Stimulated activated CD8-positive, alpha-beta memory T cell treated with anti-CD3 and anti-CD28 coated beads, Interleukin-15, amount 100 ng/mL, for 48 hours (primary cell): ENCODE measurements at places on chromosomes 11 and 22.

DNA sequence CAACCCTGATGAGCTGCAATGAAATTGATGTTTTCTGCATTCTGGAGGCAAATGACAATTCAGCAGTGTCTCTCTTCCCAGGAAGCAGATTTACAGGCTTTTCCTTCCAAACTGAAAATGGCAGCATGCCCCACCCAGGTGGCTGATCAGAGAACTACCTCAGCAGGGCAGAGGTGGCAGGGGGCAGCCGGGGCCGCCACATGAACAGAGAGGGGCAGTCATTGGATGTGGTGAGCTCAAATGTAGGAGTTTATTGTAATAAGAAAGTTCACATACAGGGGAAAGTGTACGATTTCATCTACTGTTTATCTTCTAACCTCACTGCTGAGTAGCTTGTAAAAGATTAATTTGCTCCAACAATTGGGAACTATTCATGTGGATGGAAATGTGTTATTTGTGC is 15.7 kb upstream of the PARVA start:
- no peak for DNase-seq

- no peak for DNase-seq
Measured at GRCh38 chr11:31199378-31199777, 170.2 kb downstream of the DCDC1 start.

GRCh38 chr22:49672014-49672516 is 155.6 kb downstream of the BRD1 start:
- DNase-seq = no peak

DNA sequence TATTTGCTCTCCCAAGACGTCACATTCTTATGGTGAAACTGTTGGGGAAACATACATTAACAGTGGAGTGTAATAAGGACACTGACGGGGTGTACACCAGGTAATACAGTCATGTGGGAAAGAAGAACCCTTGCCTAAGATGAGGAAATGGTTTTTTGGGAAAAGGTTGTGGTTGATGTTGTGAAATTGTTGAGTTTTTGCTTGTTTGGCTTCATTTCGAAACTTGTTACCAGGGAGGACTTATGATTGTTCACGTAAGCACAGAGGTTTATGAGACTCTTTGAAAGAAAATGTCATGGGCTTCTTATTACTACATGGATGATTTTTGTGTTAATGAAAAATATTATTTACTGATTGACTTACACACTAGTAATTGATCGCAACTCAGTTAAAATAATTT is 16.8 kb downstream of the ANO3 start:
- no peak for DNase-seq
